ENCODE measurements at places on chromosomes 11 and 22.

GRCh38 chr11:12430954-12431595 is 53.7 kb downstream of the PARVA start:
- DNase-seq, result no peak

- no peak for DNase-seq
These were observed 18.1 kb upstream of the JAM3 start for GRCh38 chr11:134050541-134051383.

GRCh38 chr22:36493690-36494110 is 12.3 kb upstream of the TXN2 start:
- no peak for DNase-seq

DNA sequence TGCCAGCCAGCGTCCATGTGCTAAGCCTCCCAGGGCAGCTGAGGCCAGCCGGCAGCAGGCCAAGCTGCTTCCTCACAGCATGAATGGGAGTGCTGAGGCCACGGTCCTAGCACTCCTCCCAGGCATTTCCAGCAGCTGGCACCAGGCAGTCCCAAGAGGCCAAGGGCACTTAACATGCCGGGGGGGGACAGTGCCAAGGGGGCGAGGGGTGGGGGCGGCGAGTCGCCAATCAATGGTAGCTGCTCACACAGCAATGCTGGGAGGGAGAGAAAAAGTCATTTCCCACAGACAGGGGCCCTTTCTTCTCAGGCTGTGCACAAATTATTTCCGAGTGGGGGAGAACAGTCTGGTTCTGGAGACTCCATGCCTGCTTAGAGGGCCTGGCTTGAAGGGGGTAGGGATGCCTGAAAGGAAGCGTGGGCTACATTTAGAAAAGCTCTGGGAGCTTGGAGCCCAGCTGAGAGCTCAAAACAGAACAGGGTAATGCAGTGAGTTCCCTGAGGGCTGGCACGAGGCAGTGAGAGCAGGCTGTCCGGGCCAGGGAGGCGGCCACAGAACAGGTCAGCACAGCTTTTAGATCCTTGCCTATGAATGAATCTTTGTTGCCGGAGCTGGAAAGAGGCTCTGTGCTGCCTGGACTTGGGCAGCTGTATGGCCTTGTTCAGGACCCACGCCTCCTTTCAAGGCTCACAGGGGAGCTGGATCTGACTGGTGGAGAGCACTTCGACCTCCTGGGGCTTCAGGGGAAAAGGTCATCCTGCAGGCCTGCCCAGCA is 14.4 kb upstream of the TBC1D10A start:
- no peak for DNase-seq

- DNase-seq, result no peak
These were observed 557.9 kb upstream of the CADM1 start for GRCh38 chr11:116062129-116062489.

DNA sequence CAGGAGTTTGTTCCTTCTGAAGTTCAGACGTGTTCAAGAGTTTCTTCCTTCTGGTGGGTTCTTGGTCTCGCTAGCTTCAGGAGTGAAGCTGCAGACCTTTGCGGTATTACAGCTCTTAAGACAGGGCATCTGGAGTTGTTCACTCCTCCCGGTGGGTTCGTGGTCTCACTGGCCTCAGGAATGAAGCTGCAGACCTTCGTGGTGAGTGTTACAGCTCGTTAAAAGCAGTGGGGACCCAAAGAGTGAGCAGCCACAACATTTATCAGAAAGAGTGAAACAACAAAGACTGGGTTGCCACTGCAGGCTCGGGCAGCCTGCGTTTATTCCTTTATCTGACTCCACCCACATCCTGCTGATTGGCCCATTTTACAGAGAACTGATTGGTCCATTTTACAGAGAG is 373.1 kb downstream of the ETS1 start:
- no peak for DNase-seq
